ENCODE measurements at places on chromosomes 6 and 20. TPM values are rescaled to one million over a fixed set of nuclear protein-coding genes. Genes with fewer than 3 reads are reported as not detected.

GRCh38 chr6:114446342-114446741, 103.5 kb upstream of the HS3ST5 start:
- H3K4me1 ChIP-seq: no peaks in the 10 kb centered on the region
- no peak for DNase-seq
- H3K36me3 ChIP-seq: no peaks in the 10 kb centered on the region
- H3K4me3 ChIP-seq: no peak overlapping the region
- H3K27ac ChIP-seq: no peak overlapping the region

Gene BEND3
- total RNA-seq: 2.0 TPM

- no peak overlapping the region for H3K27ac ChIP-seq
- DNase-seq: no peak
- no peaks in the 10 kb centered on the region for H3K36me3 ChIP-seq
- H3K4me3 ChIP-seq: no peak overlapping the region
- no peaks in the 10 kb centered on the region for H3K27me3 ChIP-seq
Measured at GRCh38 chr20:61749406-61750075, 316.1 kb downstream of the TAF4 start.

DNA sequence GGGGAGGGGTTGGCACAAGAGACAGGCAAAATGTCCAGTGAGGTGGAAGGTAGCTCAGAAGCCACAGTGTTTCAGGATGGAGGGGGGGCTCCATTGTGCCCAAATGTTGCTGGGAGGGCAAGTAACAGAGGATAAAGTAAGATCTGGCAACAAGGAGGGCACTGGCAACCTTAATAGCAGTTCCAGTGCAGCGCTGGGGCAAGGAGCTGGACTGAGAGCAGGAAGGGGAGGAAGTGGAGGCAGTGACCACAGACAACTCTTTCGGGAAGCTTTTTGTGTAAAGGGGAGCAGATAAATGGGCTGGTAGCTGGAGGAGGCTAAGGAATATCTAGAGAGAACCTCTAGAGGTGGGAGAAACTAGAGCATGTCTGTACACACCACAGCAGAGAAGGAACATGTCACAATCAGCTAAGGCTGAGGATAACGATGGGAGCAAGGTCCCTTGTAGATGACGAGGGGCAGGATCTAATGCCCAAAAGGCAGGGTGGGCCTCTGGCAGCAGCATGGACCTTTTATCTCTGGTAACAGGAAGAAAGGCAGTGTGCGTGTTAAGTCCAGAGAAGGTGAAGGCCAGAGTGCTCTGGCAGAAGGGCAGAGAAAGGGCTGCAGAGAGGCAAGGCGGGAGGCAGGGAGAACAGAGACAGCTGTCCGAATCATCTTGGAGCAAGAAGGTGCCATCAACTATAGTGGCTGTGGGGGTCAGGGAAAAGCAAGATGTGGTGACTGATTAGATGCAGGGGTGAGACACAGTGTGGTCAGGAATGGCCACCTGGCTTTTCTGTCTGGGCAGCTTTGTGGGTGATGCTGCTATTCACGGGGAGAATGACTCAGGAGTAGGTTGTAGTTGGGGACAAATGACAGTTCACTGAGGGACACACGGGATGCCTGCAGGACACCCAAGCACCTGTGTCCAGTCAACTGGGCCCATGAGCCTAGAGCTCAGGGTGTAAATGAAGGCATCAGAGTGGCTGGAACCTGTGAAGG, 17.4 kb downstream of the TMEM242 start:
- H3K4me1 ChIP-seq: peaks cover 3% of the 10 kb centered on the region
- no peak for DNase-seq
- H3K27ac ChIP-seq: no peak overlapping the region
- no peaks in the 10 kb centered on the region for H3K36me3 ChIP-seq
- no peaks in the 10 kb centered on the region for H3K27me3 ChIP-seq

DNA sequence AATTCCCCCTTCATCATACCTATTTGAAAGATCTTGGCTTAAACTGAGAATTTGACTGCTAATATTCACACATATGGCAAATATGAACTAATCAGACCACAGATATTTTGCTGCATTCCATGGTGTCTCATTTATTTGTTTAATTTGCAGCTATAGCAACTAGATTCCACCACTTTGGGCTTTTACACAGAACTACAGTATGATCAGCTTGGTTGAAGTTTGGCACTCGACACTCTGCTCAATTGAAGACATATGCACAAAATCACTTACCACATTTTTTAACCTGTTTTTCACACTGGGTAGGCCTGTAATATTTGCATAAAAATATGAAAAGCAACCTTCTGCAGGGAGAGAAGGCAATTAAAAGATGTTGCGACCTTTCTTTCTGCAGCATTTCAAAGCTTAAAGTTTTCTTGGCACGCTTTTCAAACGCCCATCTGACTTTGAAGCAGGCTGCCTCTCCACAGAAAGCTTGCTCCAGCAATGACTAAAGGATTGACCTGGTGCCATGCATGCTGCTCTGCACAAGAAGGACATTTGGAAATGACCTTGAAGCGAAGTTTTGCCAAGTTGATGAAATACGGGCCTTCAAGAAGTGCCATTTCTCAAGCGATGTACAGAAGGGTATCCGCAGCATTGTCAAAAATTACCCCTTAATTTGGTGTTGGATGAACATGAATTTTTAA, 126.7 kb downstream of the AIG1 start:
- H3K27ac ChIP-seq: no peak overlapping the region
- H3K36me3 ChIP-seq: peaks cover 23% of the 10 kb centered on the region
- H3K4me1 ChIP-seq: no peaks in the 10 kb centered on the region
- H3K4me3 ChIP-seq: no peak overlapping the region
- DNase-seq: no peak

Gene TMEM200A
- total RNA-seq: not detected
